8988T (cell line): ENCODE measurements at places on chromosomes 4 and X.

- no peak for DNase-seq
These were observed 75.9 kb downstream of the NAA11 start for GRCh38 chr4:79249881-79250503.

- DNase-seq: no peak
These were observed 76.0 kb downstream of the INTS6L start for GRCh38 chrX:135596495-135596894.

DNA sequence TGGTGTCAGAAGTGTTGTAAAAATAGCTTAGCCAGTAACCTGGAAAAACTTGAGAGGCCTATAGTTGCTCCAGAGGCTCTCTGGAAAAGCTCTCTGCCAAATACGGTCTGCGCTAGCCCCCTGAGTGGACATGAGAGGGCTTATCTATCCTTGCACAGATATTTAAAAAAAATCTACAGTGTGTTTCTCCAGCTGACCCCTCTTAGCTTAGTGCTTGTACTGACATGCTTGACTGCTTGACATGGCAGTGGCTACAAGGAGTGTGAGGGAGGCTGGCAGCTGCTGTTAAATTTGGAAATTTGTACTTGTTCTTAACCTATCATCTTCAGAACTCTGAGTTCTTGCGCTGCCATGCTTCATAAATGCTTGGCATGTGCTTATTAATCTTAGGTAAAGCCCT is 229.2 kb downstream of the RBMX2 start:
- no peak for DNase-seq

DNA sequence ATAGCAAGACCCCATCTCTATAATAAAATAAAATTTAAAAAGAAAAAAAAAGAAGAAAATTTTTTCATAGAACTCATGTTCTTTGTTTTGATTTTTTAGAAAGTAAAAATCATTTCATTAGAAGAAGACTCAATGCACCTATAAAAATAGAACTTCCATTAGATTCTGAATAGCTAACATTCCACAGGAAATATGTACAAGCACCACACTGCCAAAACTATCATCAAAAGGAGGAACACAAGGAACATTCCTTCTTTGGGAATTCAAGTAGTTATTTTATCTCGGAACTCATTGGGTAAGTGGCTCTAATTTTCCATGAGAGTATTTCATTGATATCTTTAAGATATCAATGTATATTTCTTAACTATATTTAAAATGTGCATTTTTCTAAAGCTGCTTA is 157.6 kb downstream of the CAMK2D start:
- no peak for DNase-seq

DNA sequence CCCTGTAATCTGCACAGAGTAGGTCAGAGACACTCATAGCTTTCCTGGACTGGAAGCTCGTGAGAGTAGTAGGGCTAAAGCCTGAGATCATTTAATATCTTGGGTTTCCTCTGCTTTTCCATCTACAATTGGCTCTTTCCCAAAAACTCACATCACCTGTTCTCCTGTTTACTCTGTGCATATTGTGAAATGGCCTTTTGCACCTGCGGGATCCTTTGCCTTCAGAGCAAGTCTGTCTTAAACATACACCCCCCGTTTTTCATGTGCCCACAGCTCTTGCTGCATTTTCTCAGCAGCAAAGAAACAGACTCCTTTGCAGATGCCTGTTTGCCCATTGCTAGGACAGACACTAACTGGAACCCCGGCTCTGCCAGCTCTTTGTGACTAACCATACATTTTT is 608.3 kb upstream of the PCDH10 start:
- DNase-seq: no peak

DNA sequence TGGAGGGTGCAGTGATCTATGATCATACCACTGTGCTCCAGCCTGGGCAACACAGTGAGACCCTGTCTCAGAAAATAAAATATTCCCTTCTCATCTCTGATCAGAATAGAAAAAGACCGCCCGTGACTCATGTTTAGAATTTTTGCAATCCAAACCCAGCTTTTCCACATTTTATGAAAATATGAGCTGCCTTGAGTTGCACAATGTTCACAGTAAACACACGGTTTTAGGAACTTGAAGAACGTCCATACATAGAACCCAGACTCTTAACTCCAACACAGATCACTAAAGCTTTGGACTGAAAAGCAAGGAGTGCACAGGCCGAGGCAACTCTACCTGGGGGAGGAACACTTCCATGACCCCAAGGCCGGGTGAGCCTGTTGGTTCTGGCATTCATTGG is 305.0 kb downstream of the TENM3 start:
- DNase-seq: no peak

GRCh38 chr4:86096373-86096772 is 263.5 kb downstream of the MAPK10 start:
- no peak for DNase-seq

GRCh38 chrX:23819385-23820234 is 36.6 kb downstream of the SAT1 start:
- DNase-seq: no peak

GRCh38 chr4:185405296-185405999 is 8.8 kb downstream of the ANKRD37 start:
- DNase-seq: no peak

DNA sequence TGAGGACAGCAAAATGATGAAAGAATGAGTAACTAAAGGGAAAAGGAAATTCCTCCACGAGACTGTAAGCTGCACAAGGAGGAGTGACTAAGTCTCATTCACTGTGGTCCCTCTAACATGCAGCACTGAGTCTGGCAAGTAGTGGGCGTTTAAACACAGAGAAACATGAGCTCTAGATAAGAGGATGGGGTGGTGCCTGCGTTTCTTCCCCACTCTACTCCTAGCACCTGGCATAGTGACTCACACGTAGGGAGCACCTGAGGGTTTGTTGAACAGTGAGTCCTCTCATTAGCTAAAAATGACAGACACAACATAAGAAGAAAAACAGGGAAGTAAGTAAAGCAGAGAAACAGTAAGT is 105.8 kb upstream of the CBR4 start:
- DNase-seq: peak; percentile 15

DNA sequence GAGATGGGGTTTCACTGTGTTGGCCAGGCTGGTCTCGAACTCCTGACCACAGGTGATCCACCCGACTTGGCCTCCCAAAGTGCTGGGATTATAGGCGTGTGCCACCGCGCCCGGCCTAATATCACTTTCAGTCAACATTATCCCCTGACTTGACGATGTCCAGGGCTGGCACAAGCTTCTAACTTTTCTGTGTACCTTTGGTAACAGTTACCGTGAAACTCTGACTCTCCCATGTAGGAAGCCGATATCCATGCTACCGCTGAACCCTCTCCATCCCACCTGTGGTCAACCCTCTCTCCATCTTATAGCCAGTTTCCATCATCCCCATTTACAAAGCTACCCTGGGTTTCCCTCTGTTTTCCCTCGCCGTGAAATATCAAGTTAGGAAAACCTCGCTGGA is 77.5 kb downstream of the CRLF2 start:
- DNase-seq: no peak

- DNase-seq: no peak
These were observed 54.8 kb downstream of the BMP3 start for GRCh38 chr4:81085291-81085690.

- no peak for DNase-seq
These were observed 142.7 kb downstream of the DKK2 start for GRCh38 chr4:106893395-106893881.

DNA sequence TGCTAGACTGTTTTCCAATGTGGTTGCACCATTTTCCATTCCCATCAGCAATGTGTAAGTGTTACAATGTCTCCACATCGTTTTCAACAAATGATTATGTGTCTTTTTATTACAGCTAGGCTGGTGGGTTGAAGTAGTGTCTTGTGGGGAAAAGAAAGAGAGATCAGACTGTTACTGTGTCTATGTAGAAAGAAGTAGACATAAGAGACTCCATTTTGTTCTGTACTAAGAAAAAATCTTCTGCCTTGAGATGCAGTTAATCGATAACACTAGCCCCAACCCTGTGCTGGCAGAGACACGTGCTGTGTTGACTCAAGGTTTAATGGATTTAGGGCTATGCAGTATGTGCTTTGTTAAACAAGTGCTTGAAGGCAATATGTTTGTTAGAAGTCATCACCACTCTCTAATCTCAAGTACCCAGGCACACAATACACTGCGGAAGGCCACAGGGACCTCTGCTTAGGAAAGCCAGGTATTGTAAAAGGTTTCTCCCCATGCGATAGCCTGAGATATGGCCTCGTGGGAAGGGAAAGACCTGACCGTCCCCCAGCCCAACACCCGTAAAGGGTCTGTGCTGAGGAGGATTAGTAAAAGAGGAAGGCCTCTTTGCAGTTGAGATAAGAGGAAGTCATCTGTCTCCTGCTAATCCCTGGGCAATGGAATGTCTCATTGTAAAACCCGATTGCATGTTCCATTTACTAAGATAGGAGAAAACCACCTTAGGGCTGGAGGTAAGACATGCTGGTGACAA is 23.0 kb upstream of the UGT2B15 start:
- DNase-seq: no peak

DNA sequence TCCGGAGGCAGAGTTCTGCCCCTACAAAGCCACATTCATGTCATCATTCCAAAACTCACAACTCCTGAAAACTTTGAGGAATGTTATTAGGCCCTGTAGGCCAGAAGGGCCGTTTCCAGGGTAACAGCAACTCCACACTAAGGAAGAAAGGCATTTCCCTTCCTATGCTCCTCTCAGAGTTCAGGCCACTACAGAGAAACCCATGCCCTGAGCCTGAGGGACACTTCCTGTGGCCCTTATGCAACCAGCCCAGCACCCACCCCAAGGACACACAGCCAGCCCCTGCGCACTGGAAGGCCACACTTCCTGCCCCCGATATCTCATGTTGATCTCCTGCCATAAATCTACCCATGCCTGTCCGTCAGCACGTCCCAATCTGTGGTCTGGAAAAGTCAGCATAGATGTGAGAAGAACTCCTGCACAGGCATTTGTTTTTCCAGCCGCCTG is 289.3 kb downstream of the BCOR start:
- DNase-seq: no peak

GRCh38 chr4:176539785-176540175 is 220.0 kb downstream of the SPCS3 start:
- no peak for DNase-seq

- no peak for DNase-seq
These were observed 69.2 kb downstream of the RPS6KA6 start for GRCh38 chrX:84118769-84119168.

- no peak for DNase-seq
These were observed 19.8 kb upstream of the PPP1R2C start for GRCh38 chrX:42797651-42798269.

- no peak for DNase-seq
These were observed 694 bp downstream of the TBL1X start for GRCh38 chrX:9465380-9466123.

DNA sequence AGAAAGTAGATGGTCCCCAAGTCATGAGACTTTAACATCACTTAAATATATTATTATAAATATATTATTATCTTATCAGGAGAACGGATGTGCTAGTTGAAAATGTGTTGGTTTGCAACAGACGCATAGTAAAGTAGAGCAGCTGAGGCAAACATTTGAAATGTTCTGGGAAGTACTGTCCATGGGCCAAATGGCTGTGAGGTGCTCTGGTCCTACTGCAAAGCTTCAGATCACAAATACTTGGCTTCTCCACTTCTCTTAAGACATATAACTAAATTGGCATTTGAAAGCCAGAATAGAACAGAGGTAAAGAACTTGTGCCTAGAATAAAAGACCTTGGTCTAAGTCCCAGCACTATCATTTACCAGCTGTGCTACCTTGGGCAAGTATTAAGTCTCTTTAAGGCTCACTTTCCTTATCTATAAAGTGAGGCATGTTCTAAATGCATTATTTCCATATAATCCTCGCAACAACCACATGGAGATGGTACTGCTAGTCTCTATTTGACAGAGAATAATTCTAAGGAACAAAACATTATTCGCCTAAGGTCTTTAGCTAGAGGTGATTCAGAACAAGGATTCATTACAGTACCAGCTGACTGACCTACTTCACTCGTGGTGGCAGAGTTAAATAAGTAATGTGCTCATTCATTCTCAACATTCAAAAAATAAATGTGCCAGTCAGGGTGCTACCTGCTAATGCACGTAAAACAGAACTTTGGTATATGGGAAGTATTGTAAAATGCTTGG is 297.1 kb downstream of the PPP3CA start:
- no peak for DNase-seq

GRCh38 chr4:142703694-142704309 is 142.3 kb downstream of the INPP4B start:
- no peak for DNase-seq

DNA sequence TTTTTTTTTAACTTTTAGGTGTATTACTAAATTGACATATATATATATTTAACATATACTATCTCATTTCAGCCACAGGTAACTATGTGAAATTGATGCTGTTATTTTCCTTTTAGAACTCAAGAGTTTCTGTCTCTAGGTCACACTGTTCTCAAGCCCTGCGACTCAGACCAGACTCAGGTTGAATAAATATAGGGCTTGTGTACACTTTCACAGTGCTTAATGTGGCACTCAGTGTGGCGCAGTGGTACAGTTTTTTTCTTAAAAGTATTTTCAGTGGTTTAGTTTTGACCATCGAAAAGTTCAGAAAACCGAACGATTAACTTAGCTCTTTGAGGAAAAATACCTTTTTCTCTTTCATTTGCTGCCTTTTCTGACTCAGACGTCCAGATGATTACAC is 24.7 kb downstream of the PACRGL start:
- no peak for DNase-seq

DNA sequence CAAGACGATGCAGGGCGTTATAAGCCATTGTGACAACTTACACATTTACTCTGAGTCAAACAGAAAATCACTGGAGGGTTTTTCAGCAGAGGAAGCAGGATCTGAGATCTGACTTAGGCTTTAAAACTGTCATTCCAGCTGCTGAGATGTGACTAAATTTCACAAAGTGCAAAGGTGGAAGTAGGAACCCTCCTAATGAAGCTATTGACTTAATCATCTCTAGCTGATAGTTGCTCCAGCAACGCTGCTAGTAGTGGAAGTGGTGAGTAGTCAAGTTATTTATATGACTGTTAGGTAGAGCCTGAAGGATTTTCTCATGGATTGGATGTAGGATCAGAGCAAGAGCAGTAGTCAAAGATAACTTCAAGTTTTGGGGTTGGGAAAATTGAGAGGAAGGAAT is 218.6 kb downstream of the GRID2 start:
- DNase-seq: no peak

- DNase-seq: no peak
These were observed 101.6 kb downstream of the PARM1 start for GRCh38 chr4:75034523-75034922.

DNA sequence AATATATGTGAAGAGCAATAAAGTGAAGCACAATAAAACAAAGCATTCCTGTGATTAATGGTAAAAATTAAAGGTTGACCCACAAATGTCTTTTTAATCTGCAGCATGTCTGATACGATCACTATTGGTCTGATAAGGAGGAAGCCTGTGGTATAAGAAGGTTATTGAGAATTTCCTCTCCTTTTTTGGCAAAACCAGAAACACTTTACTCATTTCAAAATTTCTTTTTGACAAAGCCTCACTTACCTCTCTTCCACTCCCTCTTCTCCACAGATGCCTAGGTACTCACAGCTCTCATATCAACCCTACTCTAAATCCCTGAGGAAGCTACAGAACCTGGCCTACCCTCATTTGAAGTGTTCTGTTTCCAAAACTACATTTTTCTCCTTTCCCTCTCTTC is 56.1 kb downstream of the TSPAN5 start:
- no peak for DNase-seq

- DNase-seq: no peak
These were observed 37.0 kb downstream of the SEPSECS start for GRCh38 chr4:25123236-25123635.

GRCh38 chr4:647481-647880 is 22.1 kb downstream of the PDE6B start:
- no peak for DNase-seq

- DNase-seq: no peak
These were observed 345.3 kb downstream of the SPRY1 start for GRCh38 chr4:123741906-123742305.

GRCh38 chr4:15413010-15413622 is 14.7 kb upstream of the C1QTNF7 start:
- DNase-seq: no peak
